LHCN-M2 (cell line): ENCODE measurements at places on chromosomes 6 and 20. TPM values are rescaled to one million over a fixed set of nuclear protein-coding genes. Genes with fewer than 3 reads are reported as not detected.

- DNase-seq, result peak; percentile 62
These were observed 5.8 kb upstream of the ADAM33 start for GRCh38 chr20:3687655-3688054.

GRCh38 chr6:27295301-27296079, 16.6 kb downstream of the POM121L2 start:
- DNase-seq, result peak; percentile 82

GRCh38 chr20:49845060-49845459, 32.4 kb downstream of the SLC9A8 start:
- DNase-seq, result no peak

GRCh38 chr20:22289442-22289841, 294.9 kb downstream of the FOXA2 start:
- DNase-seq, result no peak

DNA sequence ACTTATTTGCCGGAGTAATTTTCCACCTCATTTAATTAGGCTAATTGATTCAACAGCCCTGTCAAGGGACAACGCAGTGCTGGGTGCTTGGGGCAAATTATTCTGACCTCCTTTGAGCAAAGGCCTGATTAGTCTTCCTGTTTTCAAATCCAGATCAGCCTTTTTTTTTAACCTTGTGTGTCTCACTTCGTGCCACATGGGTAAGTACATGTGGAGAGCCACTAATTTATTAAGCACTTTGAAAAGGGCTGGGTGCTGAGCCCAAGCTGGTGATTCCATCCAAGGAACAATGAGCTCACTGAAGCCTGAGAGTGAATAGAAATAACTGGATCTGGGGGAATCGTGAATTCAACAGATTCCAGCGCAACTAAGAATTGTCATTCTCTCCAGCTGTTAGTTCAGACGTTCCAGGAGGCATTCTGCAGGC, 229.3 kb downstream of the CLIC5 start:
- DNase-seq, result no peak

GRCh38 chr20:50930139-50930975, 880 bp downstream of the ADNP start:
- DNase-seq, result no peak

DNA sequence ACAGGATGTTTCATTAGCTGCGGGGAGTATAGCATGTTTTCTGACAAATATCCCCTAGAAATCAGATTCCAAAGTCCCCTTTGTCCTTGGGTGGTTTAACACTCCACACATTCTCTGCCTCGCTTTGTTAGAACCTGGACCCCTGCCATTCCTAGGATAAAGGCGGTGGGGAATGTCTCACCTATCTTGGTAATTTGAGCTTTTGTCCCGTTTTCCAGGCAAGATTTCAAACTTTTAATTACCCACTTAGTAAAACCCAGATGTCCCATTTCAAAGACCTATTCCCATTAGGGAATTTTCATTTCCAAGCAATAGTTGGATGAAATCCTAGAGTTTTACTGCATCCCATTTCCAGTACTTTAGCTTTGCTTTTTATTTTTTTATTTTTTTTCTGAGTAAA, 501.0 kb upstream of the MAP3K7 start:
- DNase-seq, result no peak

DNA sequence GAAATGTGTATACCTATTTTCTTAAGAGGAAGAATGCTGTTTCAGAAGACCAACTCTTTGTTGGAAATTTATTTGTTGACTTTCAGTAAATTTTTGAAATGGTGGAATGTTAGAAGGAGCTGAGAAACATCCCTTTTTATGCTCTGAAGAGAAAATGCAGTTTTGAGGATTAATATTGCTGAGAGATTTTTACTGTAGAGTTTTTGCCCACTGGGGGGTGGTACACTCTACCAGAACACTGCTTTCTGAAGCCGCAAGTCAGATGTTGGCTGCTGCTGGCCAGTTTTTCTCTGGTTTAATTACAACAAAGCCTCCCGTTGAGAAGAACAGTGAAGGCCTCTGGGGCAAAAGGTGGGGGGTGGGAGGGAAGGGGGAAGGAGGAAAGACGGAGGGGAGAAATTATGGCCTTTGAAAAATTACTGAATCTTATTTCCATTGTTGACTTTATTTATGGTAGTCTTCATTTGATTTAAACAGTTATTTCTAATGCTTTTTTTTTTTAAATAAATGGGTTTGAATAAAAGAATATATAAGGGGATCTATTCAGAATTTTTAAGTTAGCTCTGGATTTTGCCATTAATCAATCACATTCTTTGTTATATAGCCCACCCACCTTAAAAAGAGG, 3.0 kb downstream of the FLRT3 start:
- DNase-seq, result peak; percentile 76

GRCh38 chr6:38509713-38510112, 130.0 kb downstream of the BTBD9 start:
- peak; percentile 65 for DNase-seq

DNA sequence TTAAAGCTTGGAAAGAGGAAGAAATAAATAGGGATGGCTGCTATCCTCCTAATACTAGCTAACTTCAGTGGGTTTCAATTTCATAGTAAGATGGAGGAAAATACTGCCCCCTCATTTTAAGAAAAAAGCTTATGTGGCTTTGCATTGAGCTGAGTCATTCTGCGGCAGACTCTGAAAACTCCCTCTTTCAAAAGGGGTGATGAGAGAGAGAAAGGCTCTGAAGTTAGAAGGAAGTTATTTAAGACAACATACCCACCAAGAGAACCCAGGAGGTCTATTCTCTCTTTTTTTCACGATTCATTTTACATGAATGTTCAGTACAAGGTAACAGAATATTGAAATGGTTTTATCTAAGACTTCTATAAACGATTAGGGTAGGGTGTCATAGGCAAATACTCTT, 4.5 kb downstream of the PRDM13 start:
- no peak for DNase-seq

DNA sequence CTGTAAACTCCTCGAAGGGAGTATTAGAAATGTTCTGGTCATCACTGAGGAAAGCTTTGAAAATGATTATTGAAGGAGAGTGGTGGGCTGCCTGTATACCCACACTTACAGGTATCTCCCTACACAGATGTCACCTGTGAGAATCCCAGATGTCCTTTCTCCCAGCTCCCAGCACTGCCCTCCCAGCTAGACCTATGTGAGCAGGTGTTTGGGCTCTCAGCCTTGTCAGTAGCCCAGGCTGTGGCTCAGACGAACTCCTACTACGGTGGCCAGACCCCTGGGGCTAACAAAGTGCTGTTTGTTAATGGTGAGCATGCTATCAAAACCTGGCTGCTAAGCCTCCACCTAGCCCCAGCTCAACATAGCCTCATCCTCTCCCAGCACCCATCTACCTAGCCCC, 7.1 kb downstream of the PRSS16 start:
- DNase-seq, result no peak

- DNase-seq, result no peak
These were observed 37.0 kb upstream of the POU3F2 start for GRCh38 chr6:98797217-98797994.

Gene MEI4
- total RNA-seq, result not detected in 2 replicates
